Activated CD4-positive, alpha-beta memory T cell treated with anti-CD3 and anti-CD28 coated beads, Interleukin-2, amount 10 ng/mL, durations not matched to agents 7 days and 5 days (primary cell): ENCODE measurements at places on chromosomes 2 and 18. TPM values are rescaled to one million over a fixed set of nuclear protein-coding genes. Genes with fewer than 3 reads are reported as not detected.

LOXHD1 gene
- total RNA-seq = not detected

ANKRD62 gene
- total RNA-seq = not detected

NPAS2 gene
- 0.55 TPM for total RNA-seq

NYAP2 gene
- not detected for total RNA-seq

NIFK gene
- 67.2 TPM for total RNA-seq

NIF3L1 gene
- 30.1 TPM for total RNA-seq

RAB6C gene
- not detected for total RNA-seq

CABYR gene
- total RNA-seq = 0.95 TPM

FAM110C gene
- total RNA-seq = 5.1 TPM

GRCh38 chr2:146123256-146123655, 1603.3 kb upstream of the ZEB2 start:
- no peaks in the 10 kb centered on the region for H3K27me3 ChIP-seq
- H3K27ac ChIP-seq = no peak overlapping the region
- no peaks in the 10 kb centered on the region for H3K36me3 ChIP-seq

- no peak overlapping the region for H3K27ac ChIP-seq
- H3K4me1 ChIP-seq = no peaks in the 10 kb centered on the region
- no peaks in the 10 kb centered on the region for H3K36me3 ChIP-seq
- DNase-seq = no peak
- no peaks in the 10 kb centered on the region for H3K27me3 ChIP-seq
Measured at GRCh38 chr2:220104871-220105351, 477.5 kb downstream of the SLC4A3 start.

- H3K27ac ChIP-seq = no peak overlapping the region
- no peak overlapping the region for H3K4me3 ChIP-seq
- no peaks in the 10 kb centered on the region for H3K27me3 ChIP-seq
- H3K4me1 ChIP-seq = no peaks in the 10 kb centered on the region
- H3K36me3 ChIP-seq = no peaks in the 10 kb centered on the region
- no peak for DNase-seq
Measured at GRCh38 chr2:128504246-128505149, 185.8 kb upstream of the HS6ST1 start.

- no peaks in the 10 kb centered on the region for H3K36me3 ChIP-seq
- no peak overlapping the region for H3K27ac ChIP-seq
- no peak for DNase-seq
Measured at GRCh38 chr18:34805878-34806351, 95.8 kb downstream of the DTNA start.

GRCh38 chr2:6792883-6793282, 72.8 kb downstream of the CMPK2 start:
- peaks cover 9% of the 10 kb centered on the region for H3K27me3 ChIP-seq
- no peaks in the 10 kb centered on the region for H3K4me1 ChIP-seq
- no peaks in the 10 kb centered on the region for H3K36me3 ChIP-seq
- no peak overlapping the region for H3K4me3 ChIP-seq
- H3K27ac ChIP-seq = no peak overlapping the region
- no peak for DNase-seq

DNA sequence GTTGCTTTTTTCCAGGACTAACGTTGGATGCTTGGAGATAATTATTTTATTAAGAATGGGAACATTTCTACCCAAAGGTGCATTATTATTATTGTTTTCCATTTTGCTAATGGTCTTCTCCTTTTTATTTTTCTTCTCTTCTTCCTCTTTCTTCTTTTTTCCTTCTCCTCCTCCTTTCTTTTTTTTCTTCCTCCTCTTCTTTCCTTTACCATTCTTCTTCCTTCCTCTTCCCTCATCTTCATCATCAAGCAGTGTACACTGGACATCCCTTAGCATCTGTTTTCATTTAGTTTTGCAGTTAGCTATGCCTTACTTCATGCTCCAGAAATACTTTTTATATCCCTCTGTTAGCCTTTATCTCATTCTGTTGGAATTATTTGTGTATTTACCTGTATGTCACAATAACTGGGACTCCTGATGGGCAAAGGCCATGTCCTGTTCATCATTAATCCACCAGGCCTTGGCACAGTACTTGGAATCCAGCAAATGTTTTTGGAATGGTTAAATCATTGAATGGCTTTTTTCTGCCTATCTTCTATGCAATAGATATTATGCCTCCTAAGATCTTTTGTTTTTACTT, 162.7 kb downstream of the CAMKMT start:
- H3K27ac ChIP-seq = no peak overlapping the region
- DNase-seq = no peak
- H3K4me3 ChIP-seq = no peak overlapping the region

- no peaks in the 10 kb centered on the region for H3K36me3 ChIP-seq
- DNase-seq = no peak
- peaks cover 6% of the 10 kb centered on the region for H3K4me1 ChIP-seq
- no peak overlapping the region for H3K4me3 ChIP-seq
Measured at GRCh38 chr2:8641301-8641965, 40.4 kb upstream of the ID2 start.

DNA sequence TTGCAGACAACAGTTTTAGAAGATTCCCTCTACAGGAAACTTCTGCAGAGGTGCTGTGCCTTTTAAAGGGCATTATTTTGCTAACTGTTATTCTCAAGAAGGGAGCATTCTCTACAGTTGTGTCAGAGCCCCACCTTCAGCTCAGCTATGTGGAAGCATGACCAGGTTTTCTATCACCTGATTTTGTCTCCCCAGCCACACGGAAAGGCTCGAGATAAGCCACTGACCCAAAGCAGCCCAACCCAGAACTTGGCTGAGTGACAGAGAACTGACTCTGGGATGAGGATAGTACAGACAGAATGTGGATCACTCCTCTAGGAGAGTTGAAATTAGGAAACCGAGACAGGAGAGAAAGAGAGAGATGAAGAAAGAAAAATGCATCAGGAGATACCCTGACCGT, 10.7 kb downstream of the COL4A4 start:
- no peak for DNase-seq
- H3K36me3 ChIP-seq = no peaks in the 10 kb centered on the region
- no peak overlapping the region for H3K27ac ChIP-seq
- no peaks in the 10 kb centered on the region for H3K4me1 ChIP-seq
- peaks cover 22% of the 10 kb centered on the region for H3K27me3 ChIP-seq

DNA sequence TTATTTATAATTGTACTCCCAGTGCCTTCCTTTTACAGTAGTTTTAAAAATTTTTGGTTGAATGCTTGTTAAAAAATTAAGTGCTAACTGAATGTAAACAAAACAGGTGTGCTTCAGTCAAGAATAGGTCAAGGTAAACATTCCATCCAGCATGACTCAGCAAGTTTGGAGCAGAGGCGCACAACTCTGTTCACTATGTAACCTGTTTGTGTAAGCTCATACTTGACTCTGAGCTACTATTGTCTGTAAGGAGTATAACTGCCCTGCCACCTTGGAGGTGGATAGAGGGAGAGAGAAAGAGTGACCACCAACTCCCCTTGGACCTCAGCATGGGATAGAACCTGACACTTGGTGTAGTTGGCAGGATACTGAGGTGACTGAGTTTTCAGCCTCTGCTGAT, 207.4 kb upstream of the SYT4 start:
- H3K27ac ChIP-seq = no peak overlapping the region
- no peaks in the 10 kb centered on the region for H3K27me3 ChIP-seq
- no peak for DNase-seq

GRCh38 chr18:75700561-75700960, 273.1 kb upstream of the SMIM21 start:
- H3K27me3 ChIP-seq = no peaks in the 10 kb centered on the region
- no peaks in the 10 kb centered on the region for H3K4me1 ChIP-seq
- DNase-seq = no peak
- H3K4me3 ChIP-seq = no peak overlapping the region

DNA sequence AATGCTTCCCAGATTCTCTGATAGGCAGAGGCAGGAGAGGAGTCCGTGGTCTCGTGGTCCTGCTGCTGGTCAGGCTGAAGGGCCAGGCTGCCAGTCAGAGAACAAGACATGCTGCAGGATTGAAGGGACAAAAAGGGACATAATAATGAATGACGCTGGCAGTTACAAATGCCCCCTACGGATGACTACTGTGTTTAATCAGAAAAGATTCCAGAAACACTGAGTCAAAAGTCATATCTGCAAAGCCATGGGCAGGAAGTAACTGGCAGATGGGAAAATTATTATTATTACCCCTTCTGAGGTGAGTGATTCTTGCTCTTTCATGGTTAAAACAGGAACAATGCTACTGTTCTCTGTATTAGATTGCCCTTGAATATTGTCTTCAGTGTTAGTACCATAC, 19.0 kb downstream of the LCT start:
- no peak overlapping the region for H3K4me3 ChIP-seq
- no peaks in the 10 kb centered on the region for H3K27me3 ChIP-seq
- peaks cover 33% of the 10 kb centered on the region for H3K4me1 ChIP-seq

DNA sequence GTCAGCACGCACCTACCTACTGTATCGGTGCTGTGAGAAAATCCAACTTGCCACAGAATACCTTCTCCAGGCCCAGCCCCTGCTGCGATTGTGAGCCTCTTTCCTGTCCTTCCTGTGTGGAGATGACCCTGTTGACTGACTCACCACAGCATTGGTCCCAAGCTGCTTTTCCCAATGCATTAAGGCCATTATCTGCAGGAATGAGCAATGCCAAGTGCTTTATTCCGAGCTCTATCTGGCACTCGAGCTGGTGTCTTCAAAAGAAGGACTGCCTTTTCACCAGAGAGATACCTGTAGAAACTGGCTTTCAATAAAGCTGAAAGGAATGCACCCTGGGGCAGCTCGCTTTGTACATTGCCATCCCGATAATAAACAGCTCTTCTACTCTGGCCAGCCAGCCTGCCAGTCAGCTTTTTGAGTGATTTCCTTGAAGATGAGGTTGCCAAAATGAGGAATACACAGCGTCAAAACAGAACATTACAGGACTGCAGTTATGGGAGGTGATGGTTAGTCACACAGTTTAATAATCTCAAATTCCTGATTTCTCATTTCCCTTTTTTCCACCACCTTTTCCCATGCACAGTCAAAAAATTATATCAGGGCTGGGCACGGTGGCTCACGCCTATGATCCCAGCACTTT, 8.3 kb upstream of the RNF103 start:
- no peaks in the 10 kb centered on the region for H3K4me1 ChIP-seq
- no peak overlapping the region for H3K27ac ChIP-seq
- no peaks in the 10 kb centered on the region for H3K36me3 ChIP-seq
- no peak overlapping the region for H3K4me3 ChIP-seq
- H3K27me3 ChIP-seq = peaks cover 16% of the 10 kb centered on the region

- H3K36me3 ChIP-seq = no peaks in the 10 kb centered on the region
- no peak for DNase-seq
- no peak overlapping the region for H3K4me3 ChIP-seq
Measured at GRCh38 chr18:12895626-12896025, 11.6 kb upstream of the PTPN2 start.

GRCh38 chr2:205914213-205915129, 171.5 kb downstream of the INO80D start:
- H3K27ac ChIP-seq = no peak overlapping the region
- no peaks in the 10 kb centered on the region for H3K36me3 ChIP-seq
- no peaks in the 10 kb centered on the region for H3K4me1 ChIP-seq
- H3K27me3 ChIP-seq = peaks cover 22% of the 10 kb centered on the region
- no peak for DNase-seq

DNA sequence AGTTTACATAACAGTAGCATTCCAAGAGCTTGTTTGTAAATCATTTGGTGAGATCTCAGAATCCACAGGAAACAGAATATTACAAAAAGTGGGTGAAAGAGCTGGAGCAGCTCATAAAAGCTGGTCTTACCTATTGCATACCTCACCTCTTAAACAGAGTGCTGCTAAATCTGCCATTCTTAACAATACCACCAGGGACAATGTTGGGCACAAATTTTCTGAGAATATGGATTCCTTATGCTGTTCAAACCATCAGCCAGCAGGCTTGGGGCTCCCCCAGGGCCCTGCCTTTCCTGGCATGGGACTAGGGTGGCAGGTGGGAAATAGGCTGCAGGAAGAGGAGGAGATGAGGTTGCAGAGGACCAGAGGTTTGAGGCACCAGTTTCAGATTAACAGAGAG, 55.6 kb downstream of the TGFA start:
- H3K4me3 ChIP-seq = no peak overlapping the region
- H3K4me1 ChIP-seq = no peaks in the 10 kb centered on the region
- peaks cover 15% of the 10 kb centered on the region for H3K27me3 ChIP-seq
- no peaks in the 10 kb centered on the region for H3K36me3 ChIP-seq

DNA sequence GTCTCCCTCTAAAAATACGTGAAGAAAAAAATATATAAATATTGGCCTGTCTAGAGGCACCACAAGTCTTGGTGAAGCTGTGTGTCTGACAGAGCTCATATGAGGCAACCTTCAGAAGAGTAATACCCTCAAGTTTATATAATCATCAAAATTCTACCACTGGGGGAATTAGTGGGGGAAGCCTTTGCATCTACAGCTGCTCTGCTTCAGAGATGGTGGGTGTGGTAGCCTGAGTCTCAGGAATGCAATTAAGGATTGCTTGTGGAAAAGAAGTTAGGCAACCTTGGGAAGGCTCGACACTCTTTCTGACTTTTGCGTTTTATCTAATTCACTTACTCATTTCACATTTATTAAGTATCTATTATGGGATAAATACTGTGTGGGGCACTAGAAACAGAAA, 17.4 kb downstream of the TPGS2 start:
- H3K4me1 ChIP-seq = peaks cover 8% of the 10 kb centered on the region
- no peak overlapping the region for H3K27ac ChIP-seq
- H3K4me3 ChIP-seq = no peak overlapping the region
- peaks cover 43% of the 10 kb centered on the region for H3K36me3 ChIP-seq
- DNase-seq = no peak

- no peak overlapping the region for H3K4me3 ChIP-seq
- H3K27ac ChIP-seq = no peak overlapping the region
- DNase-seq = peak; percentile 23
Measured at GRCh38 chr2:240739797-240740196, 48.1 kb downstream of the AQP12A start.

GRCh38 chr18:44539926-44540325, 140.8 kb upstream of the SETBP1 start:
- no peak for DNase-seq
- no peak overlapping the region for H3K27ac ChIP-seq
- no peaks in the 10 kb centered on the region for H3K36me3 ChIP-seq
- H3K4me3 ChIP-seq = no peak overlapping the region

- H3K27me3 ChIP-seq = peaks cover 27% of the 10 kb centered on the region
- DNase-seq = no peak
- no peak overlapping the region for H3K27ac ChIP-seq
- H3K36me3 ChIP-seq = no peaks in the 10 kb centered on the region
Measured at GRCh38 chr2:201859949-201860348, 53.6 kb downstream of the CDK15 start.

GRCh38 chr2:23813438-23813837, 113.5 kb downstream of the ATAD2B start:
- peaks cover 17% of the 10 kb centered on the region for H3K36me3 ChIP-seq
- peaks cover 12% of the 10 kb centered on the region for H3K4me1 ChIP-seq
- no peaks in the 10 kb centered on the region for H3K27me3 ChIP-seq
- no peak overlapping the region for H3K27ac ChIP-seq
- no peak overlapping the region for H3K4me3 ChIP-seq

DNA sequence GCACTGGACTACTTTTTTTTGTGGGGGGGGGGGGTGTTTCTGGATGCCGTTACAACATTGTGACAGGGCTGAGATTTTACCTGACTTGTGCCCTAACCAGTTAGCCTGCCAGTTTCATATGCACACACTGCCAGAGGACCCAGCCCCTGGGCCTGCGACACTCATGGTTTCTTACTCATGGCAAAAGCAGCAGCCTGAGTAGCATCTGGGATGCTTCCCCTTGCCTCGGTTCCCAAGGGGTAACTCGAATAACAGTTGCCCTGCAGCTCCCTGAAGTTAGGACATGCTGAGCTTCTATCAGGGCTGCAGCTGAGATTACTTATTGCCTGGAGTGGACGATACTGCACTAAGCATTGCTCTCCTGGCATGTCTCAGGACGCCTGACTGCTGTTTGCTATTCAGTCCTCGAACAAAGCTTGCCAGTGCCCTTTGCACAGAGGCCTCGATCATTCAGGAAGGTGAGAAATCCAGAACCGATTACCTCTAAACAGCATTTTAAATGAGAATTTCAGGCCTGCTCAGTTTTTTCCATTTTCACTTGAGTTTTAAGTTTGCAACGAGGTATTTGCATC, 47.9 kb downstream of the TRPM8 start:
- no peaks in the 10 kb centered on the region for H3K27me3 ChIP-seq
- H3K4me1 ChIP-seq = peaks cover 4% of the 10 kb centered on the region
- H3K27ac ChIP-seq = no peak overlapping the region
- no peak overlapping the region for H3K4me3 ChIP-seq
- H3K36me3 ChIP-seq = no peaks in the 10 kb centered on the region
